HFF-Myc (cell line): ENCODE measurements at places on chromosomes 4 and X.
A peak's percentile ranks its signal among the peaks of the same experiment; 100 is the strongest.

GRCh38 chr4:36218121-36218520 lies 26.2 kb downstream of the ARAP2 start:
- no peak for DNase-seq

GRCh38 chr4:48913346-48913745 lies 6.8 kb upstream of the OCIAD2 start:
- peak; percentile 29 for DNase-seq

- no peak for DNase-seq
Measured at GRCh38 chr4:54779476-54780148, 121.9 kb downstream of the KIT start.

DNA sequence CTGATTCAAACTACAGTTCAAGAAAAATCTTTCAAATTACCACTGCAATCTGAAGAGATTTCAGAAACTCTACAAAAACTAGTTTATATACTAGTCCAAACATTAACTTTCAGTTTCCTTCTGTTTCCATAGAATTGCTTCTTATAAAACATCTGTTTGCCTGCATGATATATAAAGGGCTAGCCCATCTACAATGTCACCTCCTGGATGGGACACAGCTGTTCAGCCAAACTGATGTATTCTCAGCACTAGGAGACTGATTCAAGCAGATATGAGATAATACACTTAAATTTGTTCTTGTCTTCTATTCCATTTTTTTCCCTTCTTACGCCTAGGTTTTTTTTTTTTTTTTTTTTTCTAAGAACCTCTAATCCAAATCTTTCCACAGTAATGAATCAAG lies 1569.7 kb upstream of the IGFBP7 start:
- no peak for DNase-seq

GRCh38 chr4:145734031-145734430 lies 54.1 kb downstream of the C4orf51 start:
- no peak for DNase-seq

DNA sequence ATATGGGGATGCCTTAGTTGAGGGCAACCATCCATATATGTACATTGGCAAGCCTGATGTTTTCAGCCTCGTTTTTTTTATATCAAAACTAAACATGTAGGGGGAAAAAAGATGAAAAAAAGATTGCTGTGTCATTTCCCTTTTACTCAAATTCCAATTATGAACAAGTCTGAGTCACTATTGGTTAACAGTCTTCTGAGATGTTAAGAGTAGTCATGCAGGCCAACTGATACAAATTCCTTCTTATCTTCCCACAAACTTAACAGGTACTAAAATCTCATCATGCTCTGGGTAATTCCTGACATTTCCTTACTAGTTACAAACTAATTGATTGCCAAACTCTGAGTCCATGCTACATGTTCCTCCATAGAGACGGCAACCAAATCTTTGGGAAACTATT lies 222.1 kb downstream of the FRMPD4 start:
- DNase-seq: no peak

DNA sequence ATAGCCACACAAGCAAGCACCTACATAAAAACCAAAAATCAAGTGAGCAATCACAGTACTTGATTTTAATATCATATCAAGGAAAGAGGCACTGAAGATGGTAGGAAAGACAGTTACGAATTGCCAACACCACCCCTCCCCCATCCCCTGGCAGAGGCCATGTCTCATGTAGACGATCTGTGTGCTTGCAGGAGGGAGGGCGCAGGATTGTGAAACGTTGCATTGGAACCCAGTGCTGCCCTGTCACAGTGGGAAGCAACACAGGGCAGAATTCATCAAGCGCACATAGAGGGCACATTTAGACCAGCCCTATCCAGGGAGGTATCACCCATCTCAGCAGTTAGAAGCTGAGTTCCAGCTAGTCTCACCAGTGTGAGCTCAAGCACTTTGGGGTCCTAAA lies 359.8 kb downstream of the DMD start:
- no peak for DNase-seq

- DNase-seq: no peak
Measured at GRCh38 chr4:31291238-31291637, 571.1 kb downstream of the PCDH7 start.

GRCh38 chr4:158006990-158007389 lies 165.8 kb downstream of the GASK1B start:
- no peak for DNase-seq

GRCh38 chr4:153555730-153556434 lies 89.7 kb downstream of the TMEM131L start:
- peak; percentile 48 for DNase-seq

DNA sequence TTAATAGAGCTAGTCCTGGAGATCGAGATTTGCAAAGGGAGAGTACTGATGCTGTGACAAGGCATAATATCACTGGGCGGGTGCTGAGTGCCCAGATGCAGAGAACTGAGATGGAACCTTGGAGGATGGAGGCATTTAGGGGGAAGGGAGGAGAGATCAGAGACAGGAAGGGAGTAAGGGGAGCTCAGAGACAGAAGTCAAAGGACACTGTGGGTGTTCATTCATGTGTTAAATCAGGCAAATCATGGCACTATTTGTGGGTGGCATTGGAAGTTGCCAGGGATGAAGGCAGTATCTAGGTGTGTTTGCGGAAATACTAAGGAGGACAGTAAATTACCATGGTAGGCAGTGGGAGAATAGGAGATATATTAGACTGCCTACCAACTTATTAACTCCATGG lies 135.0 kb downstream of the RBM46 start:
- DNase-seq: no peak

GRCh38 chrX:39840133-39840532 lies 257.6 kb downstream of the BCOR start:
- DNase-seq: no peak

DNA sequence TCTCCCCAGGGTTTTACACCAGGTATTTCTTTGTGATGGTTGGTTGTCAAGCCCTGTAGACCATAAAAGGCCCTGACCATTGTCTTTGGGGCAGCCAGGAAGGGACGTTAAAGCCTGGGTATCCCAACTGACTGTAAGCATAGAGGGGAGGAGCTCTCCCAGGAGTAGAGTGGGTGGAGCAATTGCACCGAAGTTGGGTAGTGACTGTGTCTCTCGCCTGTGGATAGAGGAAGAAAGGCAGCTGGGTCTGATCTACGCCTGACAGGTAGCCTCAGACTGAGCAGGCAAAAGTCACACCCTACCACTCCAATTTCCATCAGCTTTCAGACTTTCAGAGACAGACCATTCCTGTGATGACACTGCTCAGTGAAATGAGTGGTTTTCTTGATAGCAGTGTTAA lies 123.3 kb downstream of the KLHL8 start:
- no peak for DNase-seq
